Omental fat pad (tissue), 4 donors: ENCODE measurements at places on chromosomes 3 and 15.

DNA sequence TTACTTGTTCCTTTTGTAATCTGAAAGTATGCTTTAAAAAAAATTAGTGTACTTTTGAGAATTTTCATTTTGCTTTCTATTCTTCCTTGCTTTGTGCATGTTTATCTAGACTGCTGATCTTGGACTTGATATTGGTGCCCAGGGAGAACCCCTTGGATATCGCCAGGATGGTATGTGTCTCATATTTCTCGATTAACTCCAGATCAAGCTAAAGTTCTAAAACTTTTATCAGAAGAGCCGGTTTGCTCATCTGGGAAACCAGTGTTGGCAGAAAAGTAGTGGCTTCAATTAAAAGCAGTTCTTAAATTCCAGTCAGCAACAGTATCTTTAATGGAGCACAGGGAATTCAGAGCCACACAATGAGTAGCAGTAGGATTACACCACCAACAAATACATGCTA is 38.6 kb downstream of the CTNNB1 start:
- no peak for DNase-seq

DNA sequence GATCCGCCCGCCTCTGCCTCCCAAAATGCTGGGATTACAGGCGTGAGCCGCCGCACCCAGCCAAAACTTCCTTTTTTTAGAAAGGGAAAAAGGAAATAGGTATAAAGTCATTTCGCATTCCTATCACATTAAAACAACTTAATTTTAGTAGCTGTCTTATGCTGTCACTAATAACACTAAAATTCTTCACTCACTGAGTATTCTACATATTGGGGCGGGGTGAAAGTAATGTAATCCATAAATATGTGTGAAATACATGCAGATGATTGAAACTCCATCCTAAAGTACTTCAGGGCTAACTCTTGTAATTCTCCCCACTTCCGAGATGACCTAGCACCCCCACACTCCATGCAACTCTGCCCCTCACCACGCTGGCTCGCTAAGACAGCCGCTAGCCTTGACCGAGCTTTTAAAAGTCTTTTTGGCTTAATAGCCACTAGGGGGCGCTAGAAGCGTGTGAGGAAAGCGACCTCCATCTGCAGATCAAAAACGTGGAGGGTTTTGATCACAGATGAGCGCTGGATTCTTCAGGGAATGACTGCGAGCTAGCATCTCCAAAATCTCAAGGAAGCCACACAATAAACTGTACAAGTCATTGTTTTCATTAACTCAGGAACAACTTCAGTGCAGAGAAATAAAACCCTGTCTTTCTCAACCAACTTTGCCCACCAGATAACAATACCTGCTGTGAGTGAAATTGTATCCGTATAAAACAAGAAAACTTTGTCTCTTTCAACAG is 129.3 kb upstream of the IGF1R start:
- no peak for DNase-seq

- DNase-seq = peak; percentile 71
Measured at GRCh38 chr3:16064642-16065414, 109.7 kb upstream of the GALNT15 start.

- no peak for DNase-seq
Measured at GRCh38 chr3:157982359-157982758, 123.9 kb downstream of the SHOX2 start.

GRCh38 chr3:173221010-173221409 is 80.0 kb upstream of the SPATA16 start:
- DNase-seq = no peak

DNA sequence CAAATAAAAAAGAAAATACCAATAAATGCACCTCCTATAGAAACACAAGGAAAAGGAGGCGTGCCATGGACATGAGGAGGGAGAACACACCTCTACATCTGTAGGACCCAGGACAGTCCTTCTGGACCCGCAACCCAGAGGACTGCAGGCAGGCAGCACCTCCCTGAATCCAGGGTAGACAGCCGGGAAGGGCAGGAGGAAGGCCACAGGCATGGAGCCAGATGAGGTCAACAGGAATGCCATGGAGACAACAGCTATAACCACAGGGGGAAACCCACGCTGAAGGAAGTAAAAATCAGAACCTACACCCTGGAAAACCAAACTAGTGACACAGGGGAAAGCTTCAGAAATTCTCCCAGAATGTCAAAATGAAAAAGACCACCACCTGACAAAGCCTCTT is 248.8 kb upstream of the NSMCE3 start:
- no peak for DNase-seq

- DNase-seq = no peak
Measured at GRCh38 chr3:119318876-119319275, 24.7 kb downstream of the ARHGAP31 start.

- no peak for DNase-seq
Measured at GRCh38 chr15:60373745-60374144, 24.0 kb downstream of the ANXA2 start.

GRCh38 chr15:93243573-93243972 is 154.6 kb upstream of the RGMA start:
- DNase-seq = no peak

DNA sequence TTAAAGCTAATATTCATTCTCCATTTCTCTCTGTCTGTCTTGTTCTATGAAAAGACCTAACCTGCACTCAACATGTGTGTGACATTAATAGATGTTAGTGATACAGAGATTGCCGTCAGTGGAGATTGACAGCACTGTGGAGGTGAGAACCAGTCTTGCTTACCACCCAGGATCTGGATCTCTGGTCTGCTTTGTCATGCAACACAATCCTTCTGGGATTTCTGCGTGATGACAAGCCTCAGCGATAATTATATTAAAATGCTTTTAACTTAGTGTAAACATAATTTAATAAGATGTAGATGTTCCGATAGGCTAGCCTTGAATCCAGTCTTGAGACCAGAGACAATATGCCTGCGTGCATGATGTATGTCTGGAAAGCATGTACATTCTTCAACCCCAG is 262.0 kb upstream of the ZNF717 start:
- no peak for DNase-seq

DNA sequence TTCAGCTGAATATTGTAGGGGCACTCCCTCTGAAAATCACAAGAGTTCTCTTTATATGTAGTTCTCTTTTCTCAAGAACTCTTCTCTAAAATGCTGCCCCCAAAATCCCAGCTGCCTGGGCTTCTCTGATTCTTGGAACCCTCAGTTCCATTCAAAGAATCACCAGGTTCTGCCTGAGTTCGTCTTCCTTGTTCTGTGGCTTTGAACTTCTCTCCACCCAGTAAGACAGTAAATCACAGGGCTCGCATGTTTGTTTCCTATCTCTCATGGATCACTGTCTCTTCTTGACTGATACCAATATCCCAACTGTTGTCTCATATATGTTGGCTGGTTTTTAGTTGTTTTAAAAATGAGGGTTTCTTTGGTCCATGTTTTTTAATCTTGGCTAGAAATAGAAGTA is 359.5 kb upstream of the CBLB start:
- DNase-seq = no peak

GRCh38 chr3:157606852-157607197 is 103.6 kb upstream of the VEPH1 start:
- no peak for DNase-seq

GRCh38 chr15:85400606-85401005 is 20.2 kb downstream of the AKAP13 start:
- DNase-seq = no peak

GRCh38 chr3:57841818-57842217 is 85.7 kb downstream of the SLMAP start:
- DNase-seq = no peak

- DNase-seq = no peak
Measured at GRCh38 chr15:77816983-77817382, 184.3 kb upstream of the LINGO1 start.

GRCh38 chr3:147872568-147872967 is 463.4 kb downstream of the ZIC1 start:
- no peak for DNase-seq

DNA sequence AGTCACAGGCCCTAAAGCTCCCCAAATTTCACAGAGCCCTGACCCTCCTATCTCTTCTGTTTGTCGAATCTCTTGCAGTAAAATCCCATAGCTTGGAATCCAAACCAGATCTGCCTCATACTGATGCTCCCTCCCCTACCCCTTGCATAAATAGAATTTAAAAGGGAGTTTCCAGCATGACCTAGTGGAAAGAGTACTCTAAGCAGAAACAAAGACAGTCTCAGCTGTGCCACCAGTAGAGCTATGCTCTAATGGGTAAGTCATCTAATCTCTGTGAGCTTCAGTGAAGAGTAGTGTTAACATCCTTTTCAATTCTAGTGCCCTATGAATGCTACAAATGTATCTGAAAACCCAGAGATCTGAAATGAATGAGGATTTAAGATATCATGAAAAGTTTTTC is 4.0 kb upstream of the SLC12A1 start:
- DNase-seq = no peak

DNA sequence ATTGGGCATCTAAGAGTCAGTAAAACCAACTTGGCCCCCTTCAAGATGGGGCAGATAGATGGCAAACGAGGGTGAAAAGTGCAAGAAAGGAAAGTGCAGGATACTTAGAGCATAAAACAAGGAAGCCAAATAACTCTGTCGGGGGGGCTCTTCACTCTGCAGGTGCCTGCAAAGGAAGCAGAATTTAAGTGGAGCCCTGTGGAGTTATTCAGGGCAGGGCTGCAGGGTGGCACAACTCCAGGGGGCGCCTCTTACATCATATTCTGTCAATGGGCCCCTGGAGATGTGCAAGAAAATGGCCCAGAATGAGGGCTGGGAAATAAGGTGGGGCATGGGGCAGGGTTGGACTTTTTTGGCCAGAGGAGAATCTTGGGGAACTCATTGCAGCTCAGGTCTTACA is 69.7 kb downstream of the CD47 start:
- no peak for DNase-seq

GRCh38 chr3:156818890-156819289 is 7.3 kb upstream of the LEKR1 start:
- no peak for DNase-seq

DNA sequence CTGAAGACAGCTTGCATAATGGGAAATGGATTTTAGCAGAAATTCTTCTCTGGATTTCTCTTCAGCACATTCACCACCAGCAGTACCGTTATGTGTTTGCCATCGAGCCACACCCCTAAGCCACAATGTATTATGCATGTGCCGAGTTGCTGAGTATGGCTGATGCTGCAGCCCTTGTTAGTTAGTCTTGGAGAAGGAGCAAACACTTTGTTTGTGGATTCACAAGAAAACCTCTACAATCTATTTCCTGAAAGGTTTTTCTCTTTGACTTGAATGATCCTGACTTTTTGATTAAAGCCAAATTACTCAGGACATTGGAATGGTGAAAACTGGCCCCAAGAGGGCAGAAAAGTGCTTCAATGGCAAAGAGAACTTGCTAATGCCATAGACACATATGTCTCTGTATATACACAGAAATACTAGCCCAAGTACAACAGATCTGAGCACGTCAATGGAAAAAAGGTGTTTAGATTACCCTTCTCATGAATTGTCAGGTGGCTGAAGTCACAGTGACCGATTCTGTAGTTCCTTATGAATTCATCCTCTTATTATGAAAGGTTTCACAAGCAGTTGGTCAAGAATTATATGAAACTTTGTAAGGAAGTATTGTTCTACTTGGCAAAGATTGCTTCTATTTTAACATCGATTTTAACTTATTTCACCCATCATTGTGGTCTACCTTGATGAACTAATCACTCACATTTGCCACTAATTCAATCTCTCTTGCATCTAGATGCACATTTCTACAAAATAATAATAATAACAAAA is 103.0 kb downstream of the P3H2 start:
- no peak for DNase-seq

DNA sequence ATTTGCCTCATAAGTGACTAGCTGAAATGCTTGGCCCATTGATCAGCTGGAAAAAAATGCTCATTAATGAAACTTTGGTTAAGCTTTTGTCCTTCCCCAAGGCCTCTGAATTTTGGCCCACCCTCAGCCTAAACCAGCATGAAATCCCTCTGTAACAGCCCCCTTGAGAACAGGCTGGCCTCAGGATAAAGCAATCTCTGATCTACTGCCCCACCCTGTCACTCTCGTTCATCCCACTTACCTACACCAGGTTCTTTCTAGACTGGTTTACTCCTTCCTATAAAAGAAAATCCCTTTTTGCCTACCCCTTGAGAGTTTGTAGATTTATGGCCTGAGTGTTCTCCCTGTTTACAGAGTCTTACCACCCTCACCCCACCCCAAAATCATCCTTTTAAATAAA is 3.4 kb upstream of the AEN start:
- DNase-seq = no peak

- DNase-seq = no peak
Measured at GRCh38 chr3:12948371-12948770, 107.0 kb upstream of the RPL32 start.

DNA sequence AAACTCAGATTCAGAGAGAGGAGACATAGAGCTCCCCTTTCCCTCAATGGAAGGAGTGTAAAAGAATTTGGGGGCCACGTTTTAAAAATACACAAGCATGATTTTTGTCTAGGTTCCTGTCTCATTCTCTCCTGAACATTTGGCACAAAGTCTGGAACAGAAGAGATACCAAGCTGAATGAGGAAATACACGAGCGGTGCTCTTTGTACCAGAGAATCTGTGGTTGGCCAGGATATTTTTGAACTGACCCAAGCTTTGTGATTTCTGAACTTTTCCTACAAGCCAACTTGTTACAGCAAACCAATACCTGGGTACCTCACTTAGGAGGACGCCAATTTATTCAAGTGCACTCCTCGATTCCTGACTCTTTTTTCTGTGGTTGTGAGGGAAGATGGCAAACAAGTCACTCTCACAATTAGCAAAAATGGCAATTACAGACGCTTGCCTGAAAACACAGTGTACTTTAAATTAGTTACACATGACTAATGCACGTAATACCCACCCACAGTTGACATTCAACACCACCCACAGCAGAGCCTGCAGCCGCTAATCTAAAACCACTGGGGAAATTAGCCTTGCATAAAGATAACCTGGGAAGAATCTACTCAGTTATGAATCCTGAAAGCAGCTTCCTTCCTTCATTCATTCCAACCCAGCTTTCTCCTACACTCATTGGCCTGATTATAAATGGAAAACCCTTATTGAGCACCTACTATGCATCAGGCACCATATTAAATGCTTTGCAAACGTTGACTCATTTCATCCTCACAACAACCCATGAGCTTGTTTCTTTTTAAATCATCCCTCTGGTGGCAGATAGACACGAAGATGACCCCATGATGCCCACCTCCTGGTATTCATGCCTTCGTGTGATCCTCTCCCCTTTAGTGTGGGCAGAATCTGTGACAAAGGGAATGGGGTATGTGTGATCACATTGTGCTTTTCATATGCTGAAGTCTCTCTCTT is 293.5 kb downstream of the KBTBD8 start:
- no peak for DNase-seq

GRCh38 chr15:52233405-52233804 is 42.2 kb upstream of the GNB5 start:
- DNase-seq = no peak

GRCh38 chr3:168155303-168155702 is 59.6 kb upstream of the GOLIM4 start:
- no peak for DNase-seq

DNA sequence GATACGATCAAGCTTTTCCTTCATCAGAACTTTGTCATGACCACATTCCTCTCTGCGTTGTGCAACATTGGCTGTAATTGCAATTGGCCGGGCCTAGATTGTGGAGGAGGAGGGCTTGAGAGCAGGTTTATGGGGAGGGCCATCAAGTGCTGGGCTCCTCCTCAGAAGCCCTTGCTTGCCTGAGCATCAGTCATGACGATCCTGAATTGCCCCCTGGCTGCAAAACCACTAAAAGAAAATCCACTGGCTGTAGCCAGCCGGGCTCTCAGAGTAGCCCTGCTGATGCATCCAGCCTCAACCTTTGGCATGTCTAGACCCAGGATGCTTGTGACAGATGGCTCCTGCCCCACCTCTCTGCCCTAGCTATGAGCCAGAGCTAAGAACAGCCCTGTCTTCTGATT is 13.4 kb upstream of the TRH start:
- no peak for DNase-seq
